CD4-positive, CD25-positive, alpha-beta regulatory T cell (primary cell): ENCODE measurements at places on chromosomes 2 and 18. TPM values are rescaled to one million over a fixed set of nuclear protein-coding genes. Genes with fewer than 3 reads are reported as not detected.

The SOX11 gene
- not detected for polyA plus RNA-seq

The LHCGR gene
- not detected for polyA plus RNA-seq

The HDLBP gene
- 40.9 TPM for polyA plus RNA-seq

The DYSF gene
- polyA plus RNA-seq, result not detected

The KIF5C gene
- polyA plus RNA-seq, result 1.5 TPM

The GYPC gene
- 157 TPM for polyA plus RNA-seq

The DSG4 gene
- polyA plus RNA-seq, result not detected

The CAMKMT gene
- polyA plus RNA-seq, result 17.6 TPM

The IWS1 gene
- polyA plus RNA-seq, result 20.3 TPM

The SERPINB4 gene
- not detected for polyA plus RNA-seq

The ABHD1 gene
- 0.76 TPM for polyA plus RNA-seq

The DSC3 gene
- polyA plus RNA-seq, result not detected

The CD226 gene
- polyA plus RNA-seq, result 15.6 TPM

The TMEM169 gene
- polyA plus RNA-seq, result 7.0 TPM

The MARCHF4 gene
- not detected for polyA plus RNA-seq

The TMEM18 gene
- 33.9 TPM for polyA plus RNA-seq

The PTPRN gene
- polyA plus RNA-seq, result not detected

The CNGA3 gene
- not detected for polyA plus RNA-seq

The TMEM37 gene
- not detected for polyA plus RNA-seq

The TRAPPC12 gene
- polyA plus RNA-seq, result 34.2 TPM

The CPO gene
- not detected for polyA plus RNA-seq

The TM4SF20 gene
- polyA plus RNA-seq, result not detected

The HSBP1L1 gene
- polyA plus RNA-seq, result 9.6 TPM

The CHST9 gene
- polyA plus RNA-seq, result not detected

The CHRNG gene
- not detected for polyA plus RNA-seq

The NCKAP1 gene
- polyA plus RNA-seq, result 1.4 TPM

The STARD6 gene
- polyA plus RNA-seq, result 0.55 TPM

The AGXT gene
- not detected for polyA plus RNA-seq

The COL6A3 gene
- 0.82 TPM for polyA plus RNA-seq
